ENCODE measurements at places on chromosomes 13 and 19.

- DNase-seq = no peak
Observed at GRCh38 chr19:38073841-38074685, 150.0 kb downstream of the DPF1 start.

DNA sequence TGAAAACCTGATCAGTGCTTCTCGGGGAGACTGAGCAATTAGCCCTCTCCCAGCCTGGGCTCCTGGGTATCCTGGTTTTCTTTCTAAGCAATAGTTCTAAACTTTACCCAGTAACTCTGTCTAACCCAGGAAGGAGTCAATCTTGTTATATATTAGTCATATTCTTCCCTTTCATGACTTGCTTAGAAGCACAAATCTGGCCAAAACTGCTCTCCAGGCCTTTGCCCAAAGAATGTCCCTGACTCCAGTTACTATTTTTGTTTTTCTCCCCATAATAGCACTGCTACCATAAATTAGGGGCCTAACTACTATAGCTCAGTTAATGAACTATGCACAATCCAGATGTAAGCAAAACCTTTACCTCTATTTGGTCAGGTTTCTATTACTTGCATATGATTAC, 355.8 kb upstream of the HTR2A start:
- DNase-seq = peak; percentile 13

DNA sequence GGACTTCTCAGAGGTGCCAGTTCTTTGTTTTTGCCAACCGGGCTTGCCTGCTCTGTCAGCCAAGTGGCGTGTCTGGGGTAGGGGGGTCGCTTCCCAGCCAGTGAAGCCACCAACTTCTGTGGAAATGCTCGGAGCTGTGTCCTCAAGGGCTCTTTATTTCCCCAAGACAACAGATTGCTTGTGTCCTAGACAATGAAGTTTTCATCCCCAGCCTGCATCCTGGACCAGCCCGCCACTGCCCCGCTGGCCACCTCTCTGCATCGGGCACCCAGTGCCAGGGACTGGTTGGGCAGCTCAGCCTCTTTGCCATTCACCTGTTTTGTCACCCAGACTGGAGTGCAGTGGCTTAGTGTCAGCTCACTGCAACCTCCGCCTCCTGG, 3.7 kb downstream of the RAB11B start:
- no peak for DNase-seq

DNA sequence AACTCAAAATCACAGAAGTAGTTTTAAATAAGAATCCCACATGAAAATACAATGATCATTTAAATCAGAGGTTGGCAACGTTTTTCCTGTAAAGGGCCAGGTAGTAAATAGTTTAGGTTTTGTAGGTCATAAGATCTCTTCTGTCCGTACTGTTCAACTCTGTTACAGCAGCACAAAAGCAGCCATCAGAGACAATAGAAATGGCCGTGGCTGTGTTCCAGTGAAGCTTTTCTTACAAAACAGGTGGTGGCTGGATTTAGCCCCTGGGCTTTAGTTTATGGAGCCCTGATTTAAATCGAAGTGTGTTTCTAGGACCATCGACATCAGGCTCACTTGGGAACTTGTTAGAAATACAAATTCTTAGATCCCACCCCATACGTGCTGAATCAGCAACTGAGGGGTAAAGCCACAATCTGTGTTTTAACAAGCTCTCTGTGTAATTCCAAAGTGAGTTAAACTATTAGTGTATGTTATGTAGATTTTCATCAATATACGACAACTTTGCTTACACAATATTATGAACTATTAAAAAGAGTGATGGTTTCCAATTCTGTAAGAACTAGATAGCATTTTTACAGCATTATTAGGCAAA, 54.8 kb upstream of the MIR17HG start:
- DNase-seq = no peak

DNA sequence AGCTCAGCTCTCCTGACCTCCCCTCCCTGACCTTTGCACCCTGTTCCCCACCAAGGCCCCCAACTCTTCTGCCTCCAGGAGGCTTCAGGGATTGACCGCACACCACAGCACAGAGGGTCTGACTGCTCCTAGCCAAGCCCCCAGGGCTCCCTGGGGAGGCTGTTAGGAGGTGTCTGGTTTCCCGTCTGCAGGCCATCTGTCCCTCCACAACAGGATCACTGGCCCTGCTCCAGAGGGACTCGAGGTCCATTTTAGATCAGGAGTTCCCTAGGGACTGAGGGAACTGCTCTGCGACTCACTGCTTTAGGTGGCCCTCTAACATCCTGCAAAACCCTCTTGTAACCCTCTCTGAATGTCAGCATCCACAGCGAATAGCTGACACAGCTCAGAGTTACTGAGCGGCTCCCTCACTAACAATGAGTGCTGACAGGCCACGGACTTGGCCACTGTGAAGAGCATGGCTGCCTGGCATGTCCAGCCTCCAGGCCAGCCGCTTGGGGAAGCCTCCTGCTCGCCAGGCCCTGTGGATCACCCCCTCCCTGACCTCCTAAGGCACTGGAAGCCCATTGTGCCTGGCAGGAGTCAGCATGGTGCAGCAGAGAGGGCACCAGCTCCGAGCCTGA, 17.7 kb downstream of the GRIK5 start:
- no peak for DNase-seq

- peak; percentile 22 for DNase-seq
Observed at GRCh38 chr13:82713687-82714405, 1168.4 kb downstream of the SLITRK1 start.

DNA sequence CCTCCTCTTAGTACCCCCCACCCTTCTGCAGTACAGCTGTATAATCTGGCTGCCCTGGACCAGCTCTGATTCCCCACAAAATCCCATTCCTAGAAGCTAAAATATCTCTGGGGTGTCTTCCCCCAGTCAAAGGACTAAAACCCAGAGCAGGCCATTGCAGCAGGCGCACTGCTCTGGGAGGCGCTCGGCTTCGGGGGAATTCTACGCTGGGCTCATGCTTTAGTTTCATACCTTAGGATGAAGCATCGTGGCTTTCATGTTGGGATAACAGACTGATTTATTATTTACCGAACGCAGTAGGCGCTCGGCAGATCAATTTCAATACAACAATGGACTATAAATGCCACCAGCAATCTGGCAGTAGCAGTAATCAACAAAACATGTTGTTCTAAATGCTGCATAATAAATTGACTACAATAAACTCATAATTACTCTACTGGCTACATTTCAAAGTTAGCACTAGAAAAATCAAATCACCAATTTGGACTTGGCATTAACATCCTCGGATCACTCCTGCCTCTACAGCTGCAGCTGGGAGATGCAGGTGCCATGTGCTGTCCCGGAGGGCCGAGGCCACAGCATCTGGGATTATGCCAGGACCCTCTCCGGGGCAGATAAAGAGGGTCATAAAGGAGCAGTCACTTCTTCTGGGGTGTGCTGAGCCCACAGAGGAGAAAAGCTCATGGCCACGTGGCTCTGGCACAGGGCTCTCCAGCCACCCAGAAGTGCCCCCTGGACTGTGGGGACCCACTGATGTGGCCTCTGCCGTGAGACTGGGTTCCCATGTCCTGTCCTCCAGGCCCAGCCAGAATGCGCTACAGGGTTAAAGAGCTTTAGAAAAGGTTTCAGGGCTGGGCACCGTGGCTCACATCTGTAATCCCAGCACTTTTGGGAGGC, 35.3 kb downstream of the CEBPG start:
- DNase-seq = no peak

DNA sequence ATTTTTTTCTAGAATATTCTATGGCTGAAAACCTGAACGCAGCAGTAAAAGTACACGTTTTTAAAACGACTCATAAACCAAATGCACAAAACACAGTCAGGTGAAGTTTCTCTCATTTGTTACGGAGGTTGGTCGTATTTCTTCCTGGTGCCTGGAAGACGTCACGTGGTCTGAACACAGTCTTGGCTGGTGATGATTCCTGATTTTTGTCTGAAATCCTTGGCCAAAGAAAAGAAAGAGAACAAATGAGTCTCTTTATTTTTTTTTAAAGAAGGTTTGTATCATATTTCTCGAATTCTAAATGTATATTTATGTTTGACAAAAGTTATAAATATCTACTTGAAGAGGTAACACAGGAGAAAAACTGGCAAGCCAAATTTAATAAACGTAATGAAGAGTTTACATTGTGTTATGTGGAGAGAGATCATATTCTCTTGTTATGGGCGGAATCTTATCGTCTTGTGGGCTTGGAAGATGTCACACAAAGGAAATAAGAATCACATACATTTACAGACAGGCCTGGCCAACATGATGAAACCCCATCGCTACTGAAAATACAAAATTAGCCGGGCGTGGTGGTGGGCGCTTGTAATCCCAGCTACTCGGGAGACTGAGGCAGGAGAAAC, 10.0 kb upstream of the PNMA8A start:
- peak; percentile 58 for DNase-seq

- no peak for DNase-seq
Observed at GRCh38 chr13:112715715-112716460, 26.1 kb downstream of the ATP11A start.

GRCh38 chr19:2555422-2556220, 79.7 kb downstream of the GADD45B start:
- no peak for DNase-seq

- DNase-seq = no peak
Observed at GRCh38 chr13:108044954-108045353, 170.4 kb downstream of the LIG4 start.

- no peak for DNase-seq
Observed at GRCh38 chr13:75760131-75761021, 124.2 kb downstream of the LMO7 start.

GRCh38 chr19:11662278-11662677, 65.0 kb downstream of the ZNF627 start:
- DNase-seq = no peak

- DNase-seq = no peak
Observed at GRCh38 chr19:5624741-5625278, 1.9 kb downstream of the SAFB start.

GRCh38 chr13:60627071-60627686, 230.2 kb downstream of the TDRD3 start:
- peak; percentile 43 for DNase-seq

GRCh38 chr13:20394169-20394501, 131.5 kb downstream of the CRYL1 start:
- DNase-seq = no peak

- peak; percentile 45 for DNase-seq
Observed at GRCh38 chr13:83620530-83621220, 261.6 kb downstream of the SLITRK1 start.

- DNase-seq = peak; percentile 87
Observed at GRCh38 chr13:99275093-99275469, 16.9 kb upstream of the GPR18 start.

DNA sequence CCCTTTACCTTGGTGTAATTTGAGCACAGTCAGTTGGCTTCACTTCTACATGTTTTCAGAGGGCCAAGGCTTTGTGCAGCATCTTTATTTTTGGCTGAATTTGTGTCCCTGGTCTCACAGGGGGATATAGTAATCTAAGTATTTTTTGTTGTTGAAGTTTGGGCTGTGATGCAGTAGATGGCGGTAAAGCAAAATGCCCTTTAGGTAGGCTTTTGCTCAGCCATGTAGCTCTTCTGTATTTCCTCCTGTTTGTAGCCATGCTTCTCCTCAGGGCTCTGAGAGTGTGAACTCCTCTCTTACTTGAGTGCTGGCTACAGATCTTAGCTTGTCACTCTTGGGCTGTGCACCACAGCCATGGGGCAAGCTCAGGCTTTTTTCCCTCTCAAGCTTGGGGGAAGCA, 328.6 kb downstream of the SLITRK5 start:
- no peak for DNase-seq

DNA sequence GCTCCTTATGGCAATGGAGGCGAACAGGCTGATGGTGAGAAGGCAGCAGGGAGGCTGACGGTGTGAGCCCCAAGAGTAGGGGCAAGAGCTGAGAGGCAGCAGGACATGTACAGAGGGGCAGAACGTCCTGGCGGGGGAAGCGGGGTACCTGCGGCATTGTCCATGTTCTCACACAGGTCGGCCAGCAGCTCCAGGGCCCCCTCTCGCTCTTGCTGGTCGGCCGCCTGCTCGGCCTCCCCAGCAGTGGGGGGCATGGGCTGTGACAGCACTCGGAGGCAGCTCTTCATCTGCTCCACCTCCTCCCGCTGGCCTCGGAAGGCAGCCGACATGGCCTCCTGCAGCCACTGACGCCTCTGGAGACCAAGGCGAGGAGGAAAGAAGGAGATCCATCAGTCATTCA, 2.4 kb downstream of the HSPBP1 start:
- DNase-seq = no peak

- DNase-seq = peak; percentile 81
Observed at GRCh38 chr19:47608969-47609905, at the start of gene BICRA. Gene BICRA (plus strand): TSS chr19:47609134. CDS start chr19:47673575, 64,441 bp downstream.

GRCh38 chr13:83286737-83287136, 595.5 kb downstream of the SLITRK1 start:
- DNase-seq = no peak

DNA sequence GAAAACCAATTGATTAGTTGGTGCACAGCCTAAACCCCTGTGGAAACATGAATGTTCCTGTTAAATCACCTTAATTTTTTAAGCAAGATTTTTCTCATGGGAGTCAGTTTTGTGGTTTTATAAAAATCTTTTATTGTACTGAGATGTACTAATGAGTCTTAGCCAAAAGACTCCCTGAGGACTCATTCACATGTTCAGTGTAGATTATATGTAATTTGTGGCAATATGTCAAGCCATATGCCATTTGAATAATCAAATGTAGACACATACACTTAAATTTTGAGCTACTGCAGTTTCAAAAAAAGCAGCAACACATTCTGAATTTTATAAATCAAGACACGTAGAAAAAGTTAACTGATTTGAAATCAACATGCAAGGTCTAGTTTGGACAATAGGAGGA, 395.2 kb downstream of the MYO16 start:
- DNase-seq = no peak

DNA sequence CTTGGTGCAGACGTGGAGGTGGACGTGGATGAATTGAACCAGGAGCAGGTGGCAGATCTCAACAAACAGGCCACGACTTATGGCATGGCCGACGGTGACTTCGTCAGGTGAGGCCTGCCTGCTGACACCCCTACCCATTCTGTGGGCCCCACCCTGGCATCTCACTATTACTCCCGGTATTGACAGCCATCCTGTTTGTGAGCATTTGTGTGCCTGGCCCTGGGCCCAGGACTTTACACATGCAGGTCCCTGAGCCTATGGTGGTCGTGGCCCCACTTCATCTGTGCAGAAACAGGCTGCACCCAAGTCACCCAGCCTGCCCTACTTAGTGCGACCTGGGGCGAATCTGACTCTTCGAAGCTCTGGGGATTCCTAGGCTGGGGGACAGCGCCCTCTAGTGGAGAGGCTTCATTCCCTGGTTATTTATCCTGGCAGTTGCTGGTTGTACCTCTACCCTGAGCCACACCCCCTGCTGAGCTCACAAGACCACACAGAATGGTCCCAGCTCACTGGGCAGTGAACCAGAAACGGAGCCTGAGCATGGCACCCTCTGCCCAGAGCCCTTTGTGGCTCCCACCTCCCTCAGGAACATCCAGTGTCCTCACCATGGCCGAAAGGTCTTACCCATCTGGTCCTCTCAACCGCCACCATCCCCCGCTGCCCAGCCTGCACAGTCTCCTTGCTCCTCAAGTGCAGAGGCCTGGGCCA, 16.9 kb downstream of the ZNF296 start:
- DNase-seq = peak; percentile 70

Measured in astrocyte of the spinal cord (primary cell).